ENCODE measurements at places on chromosomes 2 and 18.

- DNase-seq, result no peak
Measured at GRCh38 chr2:239946864-239947728, 78.0 kb downstream of the NDUFA10 start.

DNA sequence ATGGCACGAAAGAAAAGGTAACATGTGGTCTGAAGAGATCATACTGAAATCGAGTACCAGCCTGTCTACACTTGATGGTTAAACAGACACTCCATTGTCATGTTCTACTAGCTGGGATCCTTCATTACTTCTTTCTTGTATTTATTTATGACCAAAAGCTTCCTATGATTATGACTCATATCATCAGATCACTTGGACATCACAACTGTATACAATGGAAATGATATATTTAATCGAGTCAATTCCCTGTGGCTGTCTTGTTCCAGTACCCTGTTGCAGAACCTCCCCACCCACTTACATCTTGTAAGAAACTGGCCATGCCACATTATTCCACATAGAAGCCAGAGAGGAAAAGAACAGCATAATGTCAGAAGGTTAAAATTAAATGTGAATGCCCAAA is 358.9 kb downstream of the ZEB2 start:
- no peak for DNase-seq

GRCh38 chr2:43718530-43719124 is 42.4 kb upstream of the C1GALT1C1L start:
- DNase-seq, result no peak

DNA sequence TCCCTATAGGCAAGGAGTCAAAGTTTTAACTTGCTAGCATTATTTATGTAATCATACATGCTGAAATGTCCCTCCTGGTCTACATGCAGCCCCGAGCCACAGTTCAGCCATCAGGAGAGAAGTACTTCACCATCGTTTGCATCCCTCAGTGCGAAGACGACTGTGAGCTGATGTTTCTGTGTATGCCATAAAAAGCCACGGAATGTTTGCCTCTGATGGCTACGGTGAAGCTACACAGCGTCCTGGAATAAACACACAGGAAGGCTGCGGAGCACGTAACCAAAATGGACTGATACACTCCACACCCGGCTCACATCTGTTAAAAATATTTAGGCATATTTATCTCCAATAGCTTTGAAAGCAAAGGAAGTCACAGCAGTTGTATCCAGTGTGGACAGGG is 4.3 kb upstream of the SALL3 start:
- DNase-seq, result no peak

GRCh38 chr18:62981566-62981965 is 266.2 kb downstream of the PHLPP1 start:
- no peak for DNase-seq

- no peak for DNase-seq
Measured at GRCh38 chr2:145731467-145731866, 1211.5 kb upstream of the ZEB2 start.

- DNase-seq, result no peak
Measured at GRCh38 chr2:153946036-153946435, 74.3 kb downstream of the GALNT13 start.

GRCh38 chr2:188517549-188518215 is 226.0 kb downstream of the GULP1 start:
- no peak for DNase-seq

GRCh38 chr2:109507217-109507616 is 106.5 kb downstream of the SEPTIN10 start:
- DNase-seq, result no peak

DNA sequence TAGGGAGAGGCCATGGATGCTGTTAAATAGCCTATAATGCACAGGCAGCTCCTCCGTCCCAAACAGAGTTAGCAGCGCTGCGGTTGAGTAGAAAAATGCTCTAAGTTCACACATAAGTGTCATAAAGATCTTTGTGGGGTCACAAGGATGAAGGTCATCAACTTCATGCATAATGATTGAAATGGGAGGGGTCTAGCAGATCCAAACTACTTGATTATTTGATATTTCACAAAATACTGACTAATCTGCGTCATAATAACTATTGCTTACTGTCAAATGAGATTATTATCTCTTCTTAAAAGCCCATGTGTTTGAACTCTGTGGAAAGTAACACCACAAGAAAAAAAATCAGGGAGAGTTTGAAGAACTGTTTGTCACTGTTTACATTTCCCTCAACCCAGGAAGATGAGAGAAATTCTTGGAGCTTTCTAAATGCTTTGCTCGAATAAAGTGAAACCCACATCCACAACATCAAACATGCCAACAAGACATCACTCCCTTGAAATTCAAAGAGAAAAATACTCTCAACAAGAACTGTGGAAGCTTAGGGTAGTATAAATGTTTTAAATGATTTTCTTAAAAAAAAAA is 50.5 kb upstream of the CREB1 start:
- no peak for DNase-seq

- no peak for DNase-seq
Measured at GRCh38 chr2:225113371-225114015, 71.2 kb upstream of the DOCK10 start.

- DNase-seq, result no peak
Measured at GRCh38 chr2:28602751-28603639, 107.1 kb downstream of the PLB1 start.

DNA sequence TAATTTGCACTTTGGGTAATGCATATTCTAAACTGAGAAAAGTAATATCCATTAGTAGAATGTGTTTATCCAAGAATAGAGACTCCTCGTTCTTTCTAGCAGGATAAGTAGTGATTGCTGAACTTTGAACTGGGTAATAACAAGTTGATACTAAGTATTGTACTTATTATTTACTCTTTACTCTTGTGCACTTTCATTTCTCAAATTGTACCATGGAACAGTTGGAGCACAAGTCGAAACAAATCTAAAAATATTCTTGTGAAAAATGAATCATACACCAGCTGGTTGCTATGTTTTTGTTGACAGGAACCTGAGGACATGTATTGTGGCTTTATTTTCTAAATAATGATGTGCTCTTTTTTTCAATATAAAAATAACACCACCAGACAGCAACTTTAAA is 111.9 kb downstream of the RGPD3 start:
- no peak for DNase-seq

DNA sequence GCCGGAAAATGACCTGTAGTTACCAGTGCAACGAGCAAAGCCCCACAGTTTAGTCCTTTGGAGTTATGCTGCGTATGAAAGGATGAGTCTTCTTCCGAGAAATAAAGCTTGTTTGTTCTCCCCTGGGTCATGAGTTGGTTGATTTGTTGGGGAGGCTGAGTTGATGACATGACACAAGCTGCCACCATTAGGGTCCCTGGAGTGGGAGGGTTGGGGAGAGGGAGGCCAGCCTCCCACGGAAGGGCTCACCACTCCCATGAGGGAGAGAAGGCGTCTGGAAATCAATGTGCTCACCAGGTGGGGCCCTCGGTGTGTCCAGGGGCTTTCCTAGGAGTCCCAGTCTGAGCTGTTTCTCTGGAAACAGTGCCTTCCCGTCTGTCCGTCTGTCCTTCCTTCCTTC is 7.4 kb upstream of the DGKD start:
- no peak for DNase-seq

- DNase-seq, result no peak
Measured at GRCh38 chr2:184053326-184053725, 545.0 kb upstream of the ZNF804A start.

GRCh38 chr2:240149943-240150784 is 9.7 kb upstream of the OTOS start:
- DNase-seq, result no peak

DNA sequence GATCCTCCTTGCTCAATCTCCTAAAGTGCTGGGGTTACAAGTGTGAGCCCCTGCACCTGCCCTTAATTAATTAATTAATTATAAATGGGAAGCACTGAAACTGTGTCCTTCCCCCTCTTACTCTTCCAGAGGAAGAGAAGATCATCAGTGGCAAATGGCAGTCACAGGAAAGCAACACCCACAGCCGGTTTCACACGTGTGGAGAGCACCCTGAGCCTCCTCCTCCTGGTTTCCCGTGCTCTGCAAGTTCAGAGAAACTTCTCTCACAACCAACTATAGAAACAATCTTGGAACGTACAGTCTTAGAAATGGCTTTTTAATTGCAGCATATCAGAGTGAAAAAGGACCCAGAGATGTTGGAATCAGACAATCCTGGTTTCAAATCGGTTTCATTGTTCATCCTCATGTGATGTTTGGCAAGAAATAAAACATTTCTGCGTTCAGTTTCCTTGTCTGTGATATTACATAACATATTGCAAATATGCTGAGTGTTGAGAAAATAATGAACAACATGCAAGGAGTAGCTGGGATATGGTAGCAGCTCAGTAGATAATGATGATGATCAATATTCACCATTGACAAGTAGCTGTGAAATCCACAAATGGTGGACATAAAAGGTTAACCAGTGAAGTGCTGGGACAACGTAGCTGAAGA is 141.0 kb upstream of the KCTD1 start:
- DNase-seq, result no peak

DNA sequence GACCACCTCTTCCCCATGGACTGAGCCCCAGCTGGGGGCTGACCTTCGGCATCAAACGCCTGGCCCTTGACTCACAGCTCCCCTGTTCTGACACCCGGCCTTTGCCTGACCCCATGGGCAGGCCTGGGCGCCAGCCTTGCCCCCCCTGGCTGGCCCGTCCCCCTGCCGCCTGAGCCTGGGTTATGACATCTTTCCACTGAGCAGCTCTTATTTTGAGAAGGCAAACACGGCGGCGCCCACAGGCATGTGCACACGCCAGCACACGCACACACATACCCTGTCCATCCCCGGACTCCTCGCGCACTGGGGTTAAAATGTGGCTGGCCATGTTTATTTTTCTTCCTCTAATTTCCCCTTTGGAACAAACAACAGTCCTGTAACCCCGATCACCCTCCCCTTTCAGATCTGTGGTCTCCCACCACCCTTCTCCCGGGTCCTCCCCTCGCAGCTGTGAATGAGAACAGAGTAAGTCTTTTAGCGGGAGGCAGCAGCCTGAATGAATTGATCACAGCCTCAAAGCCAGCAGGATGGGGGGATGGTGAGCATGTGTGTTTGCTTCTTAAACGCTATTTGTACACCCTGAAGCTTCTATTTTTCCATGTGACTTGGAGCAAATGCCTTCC is 11.8 kb upstream of the ATOH8 start:
- no peak for DNase-seq

GRCh38 chr2:122758967-122759366 is 1003.5 kb downstream of the TSN start:
- DNase-seq, result no peak

GRCh38 chr2:224716921-224717320 is 756 bp upstream of the CCDC195 start:
- no peak for DNase-seq

DNA sequence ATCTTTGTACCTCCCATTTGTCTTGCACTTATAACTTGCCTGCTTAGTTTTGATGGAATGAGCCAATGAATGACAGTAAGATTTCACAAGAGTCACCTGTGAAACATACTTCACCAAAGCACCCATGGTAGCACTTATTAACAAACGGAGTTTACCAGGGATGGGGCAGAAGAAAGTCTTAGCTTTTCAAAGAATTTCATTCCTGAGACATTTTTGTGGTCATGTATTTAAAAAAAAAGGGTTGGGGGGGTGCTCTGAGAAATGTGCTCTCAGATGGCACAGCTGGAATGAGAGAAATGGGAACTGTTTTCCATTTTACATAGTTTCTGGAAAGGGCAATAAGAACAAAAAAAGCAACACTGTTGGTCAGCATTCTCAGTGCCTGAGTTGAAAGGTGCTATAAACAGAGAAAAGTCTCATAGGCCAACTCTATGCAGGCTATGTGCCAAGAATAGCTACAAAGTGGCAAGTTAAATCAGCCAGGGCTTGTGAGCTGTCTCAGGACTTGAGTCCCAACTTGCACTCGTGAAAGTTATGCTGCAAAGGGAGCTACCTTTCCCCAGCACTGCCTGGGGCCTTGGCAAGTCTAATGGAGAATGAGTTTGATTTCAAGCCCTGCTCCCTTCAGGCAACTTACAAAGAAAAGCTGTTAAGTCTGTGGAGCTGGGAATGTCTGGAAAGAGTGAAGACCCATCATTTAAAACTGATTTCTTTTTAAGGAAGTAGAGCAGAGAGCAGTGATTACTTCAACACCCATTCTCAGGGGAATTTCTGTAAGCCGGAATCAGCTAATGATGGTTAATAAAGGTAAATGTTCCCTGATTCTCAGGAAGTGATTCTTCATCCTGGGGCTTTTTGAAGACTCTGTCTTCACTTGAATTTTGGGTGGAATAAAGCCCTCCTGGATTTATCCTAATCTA is 170.6 kb downstream of the SLC8A1 start:
- DNase-seq, result no peak

GRCh38 chr2:180604077-180604476 is 376.3 kb upstream of the UBE2E3 start:
- DNase-seq, result no peak

DNA sequence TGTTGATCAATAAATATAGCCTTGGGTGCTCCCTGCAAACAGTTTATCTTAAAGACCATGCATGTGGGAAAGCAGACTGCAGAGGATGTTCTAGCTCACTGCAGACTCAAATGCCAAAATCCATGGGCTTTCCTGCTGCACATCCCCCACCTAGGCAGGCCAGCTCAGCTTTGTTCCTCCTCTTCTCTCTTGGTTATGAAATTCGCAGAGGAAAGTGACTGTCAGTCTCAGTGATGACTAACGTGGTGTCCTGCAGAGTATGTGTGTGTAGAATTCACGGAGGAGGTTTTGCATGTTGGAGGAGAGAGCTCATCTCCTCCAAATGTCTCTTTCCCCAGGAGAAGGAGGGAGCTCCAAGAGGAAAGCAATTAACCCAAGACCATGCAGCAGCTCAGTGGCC is 21.4 kb upstream of the KCNS3 start:
- no peak for DNase-seq
